ENCODE measurements at places on chromosomes 7 and 10.
A peak's percentile ranks its signal among the peaks of the same experiment; 100 is the strongest.

DNA sequence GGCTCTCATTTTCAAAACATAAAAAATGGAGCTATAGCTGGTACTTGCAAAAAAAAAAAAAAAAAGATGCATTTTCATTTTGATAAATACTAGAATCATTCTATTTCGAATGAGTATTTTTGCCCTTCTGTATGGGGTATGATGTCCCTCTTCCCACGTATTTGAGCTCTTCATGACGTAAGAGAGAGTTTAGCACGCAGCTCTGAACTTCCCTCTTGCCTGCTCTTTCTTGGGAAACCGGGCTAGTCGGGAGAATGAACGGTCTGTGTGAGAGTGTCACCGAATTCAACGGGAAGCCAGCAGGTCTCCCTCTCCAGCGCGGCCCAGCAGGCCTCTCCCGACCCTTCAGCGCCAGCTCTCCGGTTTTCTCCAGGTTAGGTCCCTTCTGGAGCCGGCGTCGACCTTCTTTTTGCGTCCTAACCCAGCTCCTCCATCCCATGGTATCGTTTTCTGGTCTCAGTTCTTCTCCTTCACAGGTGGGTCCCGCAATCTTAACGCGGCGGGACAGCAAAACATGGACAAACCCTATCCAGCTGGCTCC, 159.2 kb upstream of the PITRM1 start:
- DNase-seq: no peak

- DNase-seq: peak; percentile 89
Observed at GRCh38 chr10:72097448-72098300, 9.3 kb upstream of the SPOCK2 start.

GRCh38 chr10:79116368-79116767, 47.6 kb downstream of the ZMIZ1 start:
- no peak for DNase-seq

GRCh38 chr7:125878235-125878956, 948.8 kb upstream of the POT1 start:
- no peak for DNase-seq

Data from EH (cell line).